Esophagus muscularis mucosa (tissue), 4 donors: ENCODE measurements at places on chromosomes 4 and X.
A peak's percentile ranks its signal among the peaks of the same experiment; 100 is the strongest.

DNA sequence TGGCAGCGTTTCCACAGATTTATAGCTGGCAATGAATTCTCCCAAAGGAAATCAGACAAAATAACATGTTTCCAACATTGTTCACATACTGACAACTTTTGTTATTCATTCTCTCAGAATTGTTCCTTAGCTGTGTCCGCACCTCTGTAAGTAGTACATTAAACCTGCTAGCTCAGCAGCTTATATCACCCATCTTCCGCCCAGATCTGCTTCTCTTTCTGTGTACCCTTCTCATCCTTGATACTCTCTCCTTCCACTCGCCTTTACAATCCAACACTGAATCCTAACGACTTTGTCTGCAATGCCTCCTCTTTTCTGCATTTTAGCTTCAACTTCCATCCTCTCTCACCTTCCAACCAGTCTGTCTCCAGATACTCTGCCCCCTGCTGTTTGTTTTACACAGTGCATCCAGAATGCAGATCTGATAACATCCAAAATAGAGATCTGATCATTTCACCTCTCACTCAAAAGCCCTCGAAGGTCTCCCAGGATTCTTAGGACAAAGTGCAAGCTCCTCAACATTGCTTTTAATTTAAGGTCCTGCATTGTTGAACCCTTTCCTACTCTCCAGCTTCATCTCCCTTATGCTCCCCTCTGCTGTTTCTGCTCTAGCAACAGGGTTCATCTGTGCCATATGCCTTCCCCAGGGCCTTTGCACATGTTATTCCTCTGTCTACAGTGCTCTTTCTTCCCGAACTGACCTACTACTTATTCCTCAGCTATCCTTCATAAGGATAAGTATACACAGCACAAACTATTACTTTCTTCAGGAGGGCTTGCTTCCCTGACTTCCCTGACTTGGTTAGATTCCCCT, 67.3 kb upstream of the VBP1 start:
- no peak for DNase-seq

DNA sequence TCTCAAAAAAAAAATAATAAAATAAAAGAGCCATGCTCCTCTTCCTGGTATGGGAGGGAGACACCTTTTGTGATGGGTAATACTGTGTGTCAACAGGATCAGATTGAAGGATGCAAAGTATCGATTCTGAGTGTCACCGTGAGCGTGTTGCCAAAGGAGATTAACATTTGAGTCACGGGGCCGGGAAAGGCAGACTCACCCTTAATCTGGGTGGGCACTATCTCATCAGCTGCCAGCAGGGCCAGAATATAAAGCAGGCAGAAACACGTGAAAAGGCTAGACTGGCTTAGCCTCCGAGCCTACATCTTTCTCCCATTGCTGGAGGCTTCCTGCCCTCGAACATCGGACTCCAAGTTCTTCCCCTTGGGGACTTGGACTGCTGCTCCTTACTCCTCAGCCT, 95.4 kb downstream of the SHOX start:
- no peak for DNase-seq

DNA sequence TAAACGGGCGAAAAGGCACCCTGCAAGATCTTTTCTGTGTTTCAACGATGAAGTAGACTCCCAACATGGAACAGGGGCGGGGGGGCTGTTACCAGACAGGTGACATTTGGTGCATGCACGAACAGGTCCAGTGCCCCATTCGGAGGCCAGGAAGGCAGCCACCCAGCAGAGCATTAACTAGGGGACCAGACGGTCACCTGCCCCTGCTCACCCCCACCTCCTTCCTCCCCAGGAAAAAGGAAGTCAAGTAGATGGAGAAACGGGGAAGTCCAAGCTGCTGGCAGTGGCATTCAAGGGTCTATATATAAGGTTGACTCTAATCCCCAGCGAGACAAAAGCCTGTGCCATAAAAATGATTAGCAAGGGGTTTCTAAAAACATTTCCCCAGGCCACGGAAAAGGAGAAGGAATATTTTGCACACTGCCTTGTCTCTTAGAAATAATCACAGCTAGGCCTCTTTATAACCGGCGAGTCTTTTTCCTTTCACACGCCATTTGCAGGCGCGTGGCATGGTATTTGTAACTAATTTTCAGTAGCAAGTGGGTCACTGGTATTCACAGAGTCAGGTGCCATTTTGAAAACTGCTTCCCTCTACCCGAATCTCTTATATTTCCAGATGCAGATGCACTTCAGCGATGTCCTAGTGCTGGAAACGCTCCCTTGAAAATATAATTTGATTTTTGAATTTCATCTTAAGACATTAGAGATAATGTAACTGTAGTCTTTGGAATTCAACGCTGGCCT, 1.2 kb upstream of the TMSB4X start:
- DNase-seq: no peak

GRCh38 chrX:115531818-115532403, 29.1 kb upstream of the PLS3 start:
- DNase-seq: no peak

- no peak for DNase-seq
Observed at GRCh38 chr4:167431371-167431770, 197.1 kb upstream of the SPOCK3 start.

DNA sequence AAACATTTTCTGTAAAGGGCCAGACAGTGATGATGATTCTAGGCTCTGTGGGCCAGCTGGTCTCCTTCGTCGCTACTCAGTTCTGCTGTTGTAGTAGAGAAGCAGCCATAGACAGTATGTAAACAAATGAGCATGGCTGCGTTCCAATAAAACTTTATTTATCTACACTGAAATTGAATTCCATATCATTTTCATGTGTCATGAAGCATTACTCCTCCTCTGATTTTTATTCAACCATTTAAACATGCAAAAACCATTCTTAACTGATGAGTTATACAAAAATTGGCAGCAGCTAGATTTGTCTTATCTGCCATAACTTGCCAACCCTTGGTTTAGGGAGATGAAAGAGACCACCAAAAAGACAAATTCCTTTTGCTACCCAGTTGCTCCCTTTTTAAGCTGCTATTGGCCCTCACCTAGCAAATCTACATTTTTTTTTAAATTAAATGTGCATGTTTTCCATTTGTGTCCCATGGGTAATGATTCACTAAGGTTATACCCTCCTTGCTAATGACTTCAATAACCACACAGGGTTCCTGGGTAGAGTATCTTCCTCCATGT, 309.9 kb downstream of the DHX15 start:
- no peak for DNase-seq

- no peak for DNase-seq
Observed at GRCh38 chr4:21765810-21766407, 182.7 kb downstream of the KCNIP4 start.

GRCh38 chr4:139978692-139979091, 175.3 kb downstream of the MAML3 start:
- DNase-seq: no peak

GRCh38 chr4:150044517-150044916, 33.7 kb upstream of the DCLK2 start:
- no peak for DNase-seq

DNA sequence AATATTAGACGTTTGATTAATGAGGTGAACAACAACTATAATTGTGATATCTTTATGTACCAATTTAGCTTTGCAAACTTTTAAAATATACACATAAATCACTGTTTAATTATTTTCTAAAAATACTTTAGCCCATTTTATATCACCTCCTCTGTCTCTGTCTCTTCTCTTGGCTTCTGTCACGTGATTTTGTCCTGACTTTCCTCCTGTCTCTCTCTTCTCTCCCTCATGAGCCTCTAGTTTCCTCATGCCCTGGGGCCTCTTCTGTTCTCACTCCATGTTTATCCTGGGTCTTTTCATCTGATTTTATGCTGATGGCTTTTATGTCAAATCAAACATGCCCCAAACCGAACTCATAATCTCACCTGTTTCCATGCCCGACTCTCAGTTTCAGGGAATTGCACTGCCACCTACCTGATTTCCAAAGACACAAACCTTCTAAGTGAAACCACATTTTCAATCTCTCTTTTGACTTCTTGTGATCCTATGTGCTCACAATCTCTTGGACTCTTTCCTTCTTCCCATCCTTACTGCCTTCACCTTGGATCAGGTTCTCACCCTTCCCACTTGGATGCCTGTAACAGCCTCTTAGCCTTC, 303.0 kb upstream of the GALNT7 start:
- DNase-seq: peak; percentile 14

DNA sequence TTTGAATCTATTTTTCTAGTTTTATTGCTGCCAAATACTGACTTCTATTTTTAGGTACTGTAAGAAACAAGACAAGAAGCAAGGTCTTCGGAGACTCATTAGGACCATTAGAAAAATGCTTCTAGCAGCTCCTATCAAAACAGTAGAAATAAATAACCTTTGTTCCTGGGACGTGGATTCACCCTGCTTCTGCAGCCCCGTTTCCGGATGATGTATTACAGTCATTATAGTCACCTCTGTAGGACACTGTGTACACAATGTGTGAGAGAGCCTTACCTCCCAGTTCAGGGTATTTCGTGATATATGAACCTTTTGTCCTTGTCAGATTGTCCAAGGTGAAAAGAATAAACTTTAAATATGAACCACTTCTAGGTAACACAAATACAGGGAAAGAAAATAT, 484.0 kb upstream of the TECRL start:
- DNase-seq: no peak

DNA sequence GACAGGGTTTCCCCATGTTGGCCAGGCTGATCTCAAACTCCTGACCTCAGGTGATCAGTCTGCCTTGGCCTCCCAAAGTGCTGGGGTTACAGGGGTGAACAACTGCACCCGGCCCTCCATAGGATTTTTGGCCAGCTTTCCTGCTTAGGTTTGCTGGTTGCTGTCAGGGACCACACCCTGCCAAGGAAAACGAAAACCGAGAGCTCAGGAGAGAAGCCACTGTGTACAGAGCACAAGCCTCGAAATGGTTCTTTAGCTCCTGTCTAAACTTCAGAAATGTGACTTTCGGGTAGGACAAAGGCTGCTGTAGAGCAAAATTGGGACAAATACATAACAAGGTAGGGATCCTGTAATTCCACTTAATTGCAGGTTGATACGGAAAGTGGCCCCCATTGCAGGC, 146.3 kb upstream of the ATP6AP2 start:
- no peak for DNase-seq

- DNase-seq: no peak
Observed at GRCh38 chr4:6524436-6524835, 50.6 kb upstream of the MAN2B2 start.

DNA sequence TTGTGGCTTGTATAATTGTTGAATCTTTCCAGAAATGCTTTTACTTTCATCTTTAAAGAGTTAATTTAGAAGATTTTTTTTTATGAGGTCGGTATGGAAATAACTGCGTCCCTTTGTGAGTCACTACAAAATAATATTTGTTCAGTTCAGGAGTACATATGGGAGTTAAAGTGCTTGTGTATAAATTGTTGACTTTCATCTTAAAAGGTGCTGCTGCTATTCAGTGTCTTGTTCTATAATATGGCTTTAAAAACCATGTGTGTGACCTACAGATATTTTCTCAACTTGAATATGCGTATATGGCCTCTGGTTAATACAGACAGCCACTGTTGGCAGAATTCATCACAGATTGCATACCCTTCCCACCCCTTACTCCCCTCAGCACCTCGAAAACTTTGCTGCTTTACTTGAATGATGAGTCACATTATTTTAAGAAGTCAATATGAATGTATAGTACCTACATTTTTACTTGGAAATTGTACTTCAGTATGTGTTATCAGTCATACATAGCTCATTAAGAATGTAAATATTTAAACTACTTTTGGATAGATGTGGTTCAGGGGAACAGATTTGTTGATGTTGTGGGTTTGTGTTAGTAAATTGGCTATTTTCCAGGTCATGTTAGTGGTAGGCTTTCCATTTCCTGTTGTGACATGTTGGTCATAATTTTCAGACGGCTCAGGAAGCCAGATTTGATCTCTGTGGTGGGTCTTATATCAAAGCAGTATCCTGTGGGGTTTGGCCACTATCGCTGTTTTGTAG, 1.5 kb downstream of the CLCN3 start:
- DNase-seq: no peak

DNA sequence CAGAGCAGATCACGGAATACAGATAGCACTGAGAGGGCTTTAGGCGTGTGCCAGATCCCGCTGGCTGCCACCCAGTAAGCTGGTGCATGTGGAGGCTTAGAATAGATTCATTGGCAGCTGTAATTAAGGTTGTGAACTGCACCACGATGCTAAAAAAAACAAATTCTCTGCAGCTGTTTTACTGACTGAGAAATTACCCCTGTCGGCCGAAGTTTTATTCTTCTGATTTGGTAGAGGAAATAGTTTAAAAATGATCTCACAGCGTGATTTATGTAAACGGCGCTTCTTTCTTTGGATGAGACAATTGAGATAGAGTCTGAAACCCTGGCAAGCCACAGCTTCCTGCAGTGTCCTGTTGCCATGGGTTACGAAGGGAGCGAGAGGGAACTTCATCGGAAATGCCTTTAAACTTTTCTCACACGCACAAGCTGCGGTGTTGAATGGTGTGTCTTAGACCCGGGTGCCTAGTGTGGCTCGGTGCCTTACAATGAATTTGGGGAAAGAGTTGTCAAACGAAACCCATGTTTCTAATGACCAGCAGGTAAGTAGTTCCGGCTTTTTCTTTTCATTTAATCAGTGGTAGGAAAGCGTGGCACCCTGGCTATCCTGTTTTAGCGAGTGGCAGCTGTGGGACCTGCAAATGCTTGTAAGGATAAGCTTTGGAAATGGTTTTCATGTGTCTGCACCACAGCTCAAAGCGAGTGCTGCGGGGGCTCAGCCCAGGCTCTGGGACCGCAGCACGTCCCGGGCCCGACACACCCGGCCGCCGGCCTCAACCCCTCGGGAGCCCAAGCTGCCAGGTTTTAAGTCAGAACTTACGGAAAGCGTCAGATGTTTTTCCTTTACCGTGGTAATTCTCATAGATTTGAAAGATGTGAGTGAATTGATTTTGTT, 71.7 kb upstream of the HGFAC start:
- DNase-seq: peak; percentile 92

DNA sequence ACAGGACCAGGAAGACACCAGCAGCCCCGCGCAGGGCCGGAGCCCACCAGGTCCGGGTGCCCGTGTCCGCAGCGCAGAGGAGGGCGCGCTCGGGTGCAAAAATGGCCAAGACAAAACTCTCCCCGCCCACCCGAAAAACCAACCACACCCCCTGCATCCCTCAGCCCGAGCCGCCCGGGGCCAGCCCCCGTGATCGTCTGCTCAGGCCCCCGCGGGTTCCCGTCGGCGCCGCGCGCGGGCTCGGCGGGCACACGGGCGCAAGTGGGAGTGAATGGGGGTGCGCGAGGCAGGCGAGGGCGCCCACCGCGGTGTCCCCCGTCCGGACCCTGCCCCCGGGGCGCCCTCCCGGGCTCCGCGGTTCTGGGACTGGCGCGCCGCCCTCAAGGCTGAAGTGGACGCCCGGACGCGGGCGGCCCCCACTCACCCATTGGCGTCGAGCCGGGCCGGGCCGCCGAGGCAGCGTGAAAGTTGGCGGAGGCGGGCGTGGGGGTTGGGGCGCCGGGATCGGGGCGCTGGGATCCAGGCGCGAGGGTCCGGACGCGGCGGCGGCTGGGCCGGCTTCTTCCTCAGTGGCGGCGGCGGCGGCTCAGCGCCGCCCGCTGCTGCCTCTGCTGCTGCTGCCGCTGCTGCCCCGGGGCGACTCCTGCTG, 393 bp downstream of the SH3KBP1 start:
- no peak for DNase-seq
